ENCODE measurements at places on chromosomes 6 and 20.
A peak's percentile ranks its signal among the peaks of the same experiment; 100 is the strongest.

DNA sequence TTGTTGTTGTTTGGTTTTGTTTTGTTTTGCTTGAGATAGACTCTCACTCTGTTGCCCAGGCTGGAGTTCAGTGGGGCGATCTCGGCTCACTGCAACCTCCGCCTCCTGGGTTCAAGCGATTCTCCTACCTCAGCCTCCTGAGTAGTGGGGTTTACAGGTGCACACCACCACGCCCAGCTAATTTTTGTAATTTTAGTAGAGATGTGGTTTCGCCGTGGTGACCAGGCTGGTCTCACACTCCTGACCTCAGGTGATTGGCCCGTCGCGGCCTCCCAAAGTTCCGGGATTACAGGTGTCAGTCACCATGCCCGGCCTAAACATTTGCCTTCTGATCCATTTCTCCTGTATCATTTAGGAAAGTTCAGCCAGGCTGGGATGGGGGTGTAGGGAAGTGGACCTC, 17.7 kb downstream of the DUSP22 start:
- no peak for DNase-seq

- DNase-seq, result no peak
Measured at GRCh38 chr6:44474190-44474631, 86.7 kb downstream of the CDC5L start.

- no peak for DNase-seq
Measured at GRCh38 chr20:31803552-31804291, 15.4 kb upstream of the MYLK2 start.

DNA sequence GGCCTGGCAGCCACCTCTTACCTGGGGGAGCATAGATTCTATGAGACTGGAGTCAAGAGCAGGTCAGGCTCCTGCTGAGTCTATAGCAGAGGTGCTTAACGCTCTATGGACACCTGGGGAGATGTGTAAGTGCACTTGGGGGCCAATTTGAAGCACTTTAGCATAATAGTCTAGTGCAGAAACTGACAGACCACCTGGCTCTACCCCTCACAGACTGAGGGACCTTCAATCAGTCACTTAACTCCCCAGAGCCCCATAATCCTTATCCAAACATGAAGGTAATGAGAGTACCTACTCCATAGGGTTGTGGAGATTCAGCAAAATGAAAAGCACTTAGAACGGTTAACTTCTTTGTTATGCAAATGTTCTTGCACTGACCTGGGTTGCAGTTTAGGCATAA, 87.3 kb upstream of the SLC22A16 start:
- no peak for DNase-seq

DNA sequence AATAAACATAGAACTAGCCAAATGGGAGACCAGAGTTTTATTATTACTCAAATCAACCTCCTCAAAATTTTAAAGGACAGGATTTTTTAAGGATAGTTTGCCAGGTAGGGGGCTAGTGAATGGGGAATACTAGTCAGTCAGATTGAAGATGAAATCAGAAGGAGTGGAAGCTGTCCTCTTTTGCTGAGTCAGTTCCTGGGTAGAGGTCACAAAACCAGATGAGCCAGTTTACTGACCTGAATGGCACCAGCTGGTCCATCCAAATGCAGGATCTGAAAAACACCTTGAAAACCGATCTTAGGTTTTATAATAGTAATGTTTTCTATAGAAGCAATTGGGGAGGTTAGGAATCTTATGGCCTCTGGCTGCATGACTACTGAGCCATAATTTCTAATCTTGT, 558.2 kb downstream of the PKHD1 start:
- DNase-seq, result no peak

DNA sequence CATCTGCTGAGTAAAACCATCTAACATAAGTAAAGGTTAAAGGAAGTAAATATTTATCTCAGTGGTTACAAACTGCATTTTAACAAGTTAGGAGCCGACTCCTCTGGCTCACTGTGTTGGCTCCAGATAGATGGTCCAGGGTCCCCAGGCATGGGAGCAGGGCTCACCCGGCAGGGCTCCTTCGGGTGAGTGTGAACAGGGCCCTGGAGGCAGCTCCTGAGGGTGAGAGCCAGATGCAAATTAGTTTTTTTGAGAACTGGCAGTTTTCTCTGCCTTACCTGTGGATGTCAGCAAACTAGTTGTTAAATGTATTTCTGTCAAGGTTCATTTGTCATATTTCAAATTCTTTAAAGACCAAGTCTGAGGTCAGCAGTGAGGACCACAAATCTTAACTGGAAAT, 21.5 kb downstream of the TPBG start:
- no peak for DNase-seq

- no peak for DNase-seq
Measured at GRCh38 chr6:33630014-33630413, 8.9 kb downstream of the ITPR3 start.

GRCh38 chr6:140462453-140463311, 1088.2 kb upstream of the CITED2 start:
- DNase-seq, result no peak

- no peak for DNase-seq
Measured at GRCh38 chr6:13295576-13295975, 32.8 kb downstream of the TBC1D7 start.

DNA sequence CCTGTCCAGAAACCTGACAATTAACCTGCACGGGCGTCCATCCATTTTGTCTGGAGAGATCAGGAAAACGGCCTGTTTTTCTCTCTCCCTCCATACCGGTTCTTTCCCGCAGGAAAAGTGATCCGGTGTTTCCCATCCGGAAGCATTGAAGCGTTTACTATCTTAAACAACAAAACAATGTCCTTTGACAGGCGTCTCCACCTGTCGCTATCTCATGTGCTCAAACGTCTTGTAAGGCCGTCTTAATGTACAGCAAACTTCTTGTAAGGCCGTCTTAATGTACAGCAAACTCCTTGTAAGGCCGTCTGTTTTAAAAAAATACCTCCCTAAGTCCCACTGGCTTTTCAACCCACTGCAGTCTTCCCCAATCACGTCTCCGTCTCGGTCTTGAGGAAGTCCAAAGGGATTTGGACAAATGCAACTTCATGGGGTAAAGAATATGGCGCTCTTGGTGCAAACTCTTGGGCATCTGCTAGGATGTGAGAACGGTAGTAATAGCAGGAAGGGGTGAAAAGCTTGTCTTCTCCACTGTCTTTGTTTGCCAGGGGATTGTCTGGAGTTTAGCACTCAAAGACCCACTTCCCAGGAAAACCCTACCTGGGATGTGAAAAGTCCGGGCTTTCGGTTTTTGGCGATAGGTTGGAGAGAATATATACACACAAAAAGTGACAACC, 29.9 kb upstream of the TRIM27 start:
- no peak for DNase-seq

GRCh38 chr6:158654960-158655489, 5.2 kb downstream of the SYTL3 start:
- DNase-seq, result no peak

- peak; percentile 9 for DNase-seq
Measured at GRCh38 chr6:4351520-4352321, 216.3 kb upstream of the ECI2 start.

- no peak for DNase-seq
Measured at GRCh38 chr6:34226731-34227586, 9.7 kb upstream of the HMGA1 start.

DNA sequence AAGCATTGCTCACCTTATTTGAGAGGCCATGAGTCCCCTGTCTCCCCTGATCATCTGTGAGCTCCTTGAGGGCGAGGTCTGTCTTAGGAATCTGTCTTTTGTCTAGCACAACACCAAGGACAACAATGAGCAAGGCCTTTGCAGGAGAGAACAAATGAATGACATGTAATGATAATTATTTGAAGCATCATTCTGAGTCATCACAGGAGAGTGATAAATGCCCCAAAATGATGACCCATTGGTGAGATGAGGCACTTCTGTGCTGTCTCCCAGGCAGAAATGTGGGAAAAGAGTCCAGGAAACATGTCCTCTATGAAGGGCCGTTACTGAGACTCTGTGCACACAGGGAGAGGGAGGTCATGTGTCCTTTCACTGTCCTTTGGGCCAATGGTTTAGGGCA, 105.2 kb upstream of the LRFN2 start:
- DNase-seq, result no peak

- DNase-seq, result no peak
Measured at GRCh38 chr6:35477028-35477427, 8.8 kb downstream of the RPL10A start.

- DNase-seq, result no peak
Measured at GRCh38 chr6:74632196-74632875, 573.5 kb downstream of the COL12A1 start.

DNA sequence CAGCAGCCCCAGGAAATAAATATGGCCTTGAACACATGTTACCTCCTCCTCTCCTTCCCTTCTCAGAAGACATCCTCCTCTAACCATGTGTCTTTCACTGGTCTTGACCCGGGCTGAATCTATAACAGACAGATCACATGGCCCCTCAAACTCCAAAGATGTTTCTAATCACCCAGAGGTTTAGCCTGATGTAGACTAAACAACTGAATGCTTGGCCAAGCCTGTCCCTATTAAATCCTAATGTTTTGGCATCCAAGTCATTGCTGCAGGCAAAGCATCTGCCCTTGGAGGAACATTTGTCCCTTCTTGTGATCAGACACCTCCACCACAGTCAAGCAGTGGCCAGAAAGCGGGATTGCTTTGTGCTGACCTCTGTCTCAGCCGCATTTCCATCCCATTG, 65.5 kb downstream of the ANKRD60 start:
- no peak for DNase-seq

- no peak for DNase-seq
Measured at GRCh38 chr6:149755300-149756260, 6.0 kb downstream of the PCMT1 start.

GRCh38 chr20:43506238-43506637, 1.3 kb upstream of the L3MBTL1 start:
- DNase-seq, result no peak

- peak; percentile 33 for DNase-seq
Measured at GRCh38 chr6:49606721-49607390, 29.8 kb downstream of the RHAG start.

DNA sequence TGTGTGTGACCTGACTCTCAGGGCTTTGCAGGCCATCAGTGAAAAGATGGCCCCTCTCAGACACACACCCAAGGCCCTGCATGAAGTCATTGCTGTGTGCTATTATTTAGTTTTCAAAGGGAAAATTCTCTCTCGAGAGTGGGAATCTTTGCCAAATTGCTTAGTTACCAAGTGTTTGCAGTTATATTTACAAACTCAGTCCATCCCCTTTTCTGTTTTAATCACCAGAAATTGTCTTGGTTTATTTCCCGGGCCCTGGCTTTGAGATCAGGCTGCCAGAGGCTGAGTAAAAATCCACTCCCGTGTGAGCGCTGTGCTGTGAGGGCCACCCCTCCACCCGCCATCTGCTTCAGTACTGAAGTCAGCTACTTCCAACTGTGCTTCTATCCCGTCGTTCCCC, 163.1 kb downstream of the SOD2 start:
- no peak for DNase-seq

DNA sequence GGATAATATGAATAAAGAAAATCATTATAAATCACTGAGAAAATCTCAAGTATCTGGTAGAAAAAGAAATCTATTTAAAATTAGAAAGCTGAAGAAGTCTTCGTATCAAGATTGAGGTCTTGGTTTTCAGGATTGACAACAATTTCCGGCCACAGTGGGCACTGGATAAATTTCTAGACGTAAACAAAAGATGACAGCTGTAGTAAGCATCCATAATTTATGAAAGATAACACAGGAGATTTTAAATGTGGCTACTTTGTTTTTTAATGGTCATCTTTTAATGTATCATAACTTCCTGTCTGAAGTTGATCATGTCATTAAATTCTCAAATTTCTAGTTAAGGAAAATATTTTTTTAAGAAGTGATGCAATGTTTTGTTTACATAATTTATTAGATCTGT, 444.2 kb downstream of the HTR1B start:
- no peak for DNase-seq

DNA sequence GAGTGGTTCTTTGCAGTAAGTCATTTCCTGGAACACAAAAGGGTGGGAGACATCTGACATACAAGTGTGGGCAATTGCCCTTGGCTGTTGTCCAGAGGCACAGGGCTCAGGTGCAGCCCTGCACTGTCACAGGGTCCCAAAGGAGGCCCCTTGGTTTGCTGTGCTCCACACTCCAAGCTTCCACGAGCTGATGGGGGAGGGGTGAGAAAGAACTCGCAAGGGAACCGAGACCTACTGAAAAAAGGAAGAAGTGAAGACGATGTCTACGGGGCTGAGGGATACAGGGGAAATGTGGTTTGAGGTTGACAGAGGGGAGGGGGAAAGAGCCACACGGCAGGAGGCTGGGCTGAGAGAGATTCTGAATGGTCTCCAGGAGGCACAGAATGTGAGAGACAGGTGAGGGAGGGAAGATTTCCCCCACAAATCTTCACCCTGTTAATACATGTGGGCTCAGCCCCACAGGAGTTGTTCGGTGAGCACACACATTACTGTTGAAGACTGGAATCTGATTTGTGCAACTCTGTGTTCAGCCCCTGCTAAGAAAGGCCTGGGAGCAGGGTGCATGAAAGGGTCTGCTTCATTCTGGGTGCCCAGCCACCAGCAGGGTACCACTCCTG, 123.4 kb downstream of the LY86 start:
- peak; percentile 54 for DNase-seq

GRCh38 chr6:24918641-24919055, 17.1 kb downstream of the RIPOR2 start:
- no peak for DNase-seq

GRCh38 chr6:141925001-141925400, 207.7 kb upstream of the GJE1 start:
- DNase-seq, result no peak

GRCh38 chr20:32943490-32944052, 60.7 kb downstream of the SUN5 start:
- DNase-seq, result no peak

DNA sequence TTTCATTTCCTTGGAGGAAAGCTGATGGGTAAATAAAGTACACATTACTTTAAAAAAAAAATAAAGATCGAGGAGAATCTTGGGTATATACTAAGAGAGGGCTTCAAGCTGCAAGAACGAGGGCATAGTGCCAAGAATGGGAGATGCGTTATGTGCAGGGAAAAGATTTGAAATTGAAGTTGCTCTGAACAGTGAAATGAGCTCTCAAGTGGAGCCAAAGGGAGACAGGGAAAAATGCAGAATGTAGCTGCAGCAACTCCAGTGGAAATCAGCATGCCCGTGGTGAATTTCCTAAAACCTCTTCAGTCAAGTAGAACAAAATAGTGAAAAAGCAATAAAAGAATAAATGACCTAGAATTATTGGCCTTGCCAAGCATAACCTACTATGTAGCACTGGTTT, 11.4 kb upstream of the COL9A1 start:
- DNase-seq, result no peak

DNA sequence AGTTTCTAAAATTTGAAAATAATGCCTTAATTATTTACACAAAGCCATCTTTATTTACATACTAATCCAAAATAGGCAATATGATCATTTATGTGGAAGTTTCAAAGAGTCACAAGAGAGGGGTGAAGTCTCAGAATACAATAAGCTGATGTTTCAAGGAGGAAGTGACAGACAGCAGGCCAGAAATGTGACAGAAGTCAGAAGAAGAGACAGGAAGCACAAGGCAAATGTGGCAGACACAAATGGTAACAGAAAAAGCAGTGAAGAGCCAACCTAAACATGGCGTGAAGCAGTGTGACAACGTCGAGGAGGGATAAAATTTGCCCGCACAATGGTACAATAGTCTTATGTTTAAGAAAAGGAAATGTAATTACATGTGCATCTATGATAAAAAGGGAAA, 59.8 kb downstream of the SHPRH start:
- no peak for DNase-seq

- DNase-seq, result no peak
Measured at GRCh38 chr6:159229651-159230051, 60.5 kb downstream of the FNDC1 start.
